Stimulated activated CD4-positive, alpha-beta T cell treated with anti-CD3 and anti-CD28 coated beads, Interleukin-2, amount 100 ng/mL, for 48 hours (primary cell): ENCODE measurements at places on chromosomes 7 and 10.

DNA sequence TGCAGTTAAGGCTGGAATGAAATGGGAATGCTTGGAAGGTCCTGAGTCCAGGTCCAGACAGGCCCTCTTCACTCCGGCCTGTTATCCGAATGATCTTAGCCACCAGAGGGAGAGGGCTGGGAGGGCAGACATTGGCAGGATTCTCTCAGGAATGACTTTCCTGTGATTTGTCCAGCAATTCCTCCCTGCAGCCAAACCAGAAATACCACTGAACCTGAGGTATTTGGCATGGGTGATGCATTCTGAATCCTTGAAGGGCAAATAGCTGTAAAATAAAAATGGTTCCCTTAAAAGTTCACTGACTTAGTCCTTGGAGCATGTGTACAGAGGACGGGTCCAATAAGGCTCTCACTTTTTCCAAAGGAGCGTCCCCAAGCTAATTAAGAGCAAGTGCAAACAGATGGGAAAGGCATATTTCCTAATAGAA, 77.5 kb upstream of the HABP2 start:
- no peak for DNase-seq

- no peak for DNase-seq
These were observed 12.1 kb upstream of the RHBDD2 start for GRCh38 chr7:75866489-75867389.

- DNase-seq, result no peak
These were observed 8.4 kb downstream of the MINDY4 start for GRCh38 chr7:30779574-30779973.

DNA sequence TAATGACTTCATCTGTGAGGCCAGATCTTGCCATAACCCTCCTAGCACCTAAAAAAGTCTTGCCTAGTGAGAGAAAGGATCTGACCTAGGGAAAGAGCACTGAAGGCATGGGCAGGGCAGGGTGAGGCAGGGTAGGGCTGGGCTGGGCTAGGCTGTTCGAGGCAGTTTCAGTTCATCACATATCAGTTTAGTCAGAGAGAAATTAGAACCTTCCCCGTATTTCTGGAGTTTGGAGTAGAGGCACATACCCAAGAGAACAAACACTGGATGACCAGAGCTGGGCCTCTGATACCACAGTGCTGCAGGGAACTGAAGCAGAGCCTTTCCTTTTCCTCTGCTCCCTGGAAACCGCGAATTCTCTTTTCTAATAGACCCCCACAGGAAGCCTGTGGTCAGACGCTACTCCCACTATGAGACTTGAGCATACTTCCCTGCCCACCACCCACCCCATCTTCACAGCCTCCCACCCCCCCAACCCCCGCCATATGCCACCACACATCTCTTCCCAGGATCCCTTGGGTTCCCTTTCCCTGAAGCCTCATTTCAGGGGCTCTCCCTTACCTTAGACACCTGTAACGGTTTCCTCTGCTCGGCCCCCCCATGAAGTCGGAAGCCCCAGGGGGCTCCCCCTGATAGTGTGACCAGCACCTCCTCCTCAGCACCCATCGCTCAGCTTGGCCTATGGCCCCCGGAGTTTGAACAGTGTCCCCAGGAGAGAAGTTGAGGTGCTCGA, 406 bp downstream of the SYNPO2L start:
- no peak for DNase-seq

DNA sequence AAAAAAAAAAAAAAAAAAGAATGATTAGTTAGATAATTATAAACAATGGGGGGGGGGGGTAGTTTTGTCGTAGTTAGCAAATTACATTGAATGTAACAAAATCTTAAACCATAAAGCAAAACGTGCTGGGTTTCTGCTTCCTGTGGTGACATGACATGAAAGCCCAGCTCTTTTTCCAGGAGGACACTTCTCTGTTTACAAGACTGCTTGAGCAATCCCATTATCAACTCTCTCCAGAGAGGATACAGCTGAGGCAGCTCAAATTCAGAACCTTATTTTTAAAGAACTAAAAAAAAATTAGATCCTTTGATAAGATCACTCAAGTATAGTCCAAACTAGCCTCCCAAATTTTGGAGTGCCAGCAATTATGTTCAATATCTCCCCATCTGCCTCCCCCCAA, 58.6 kb downstream of the ADRB1 start:
- no peak for DNase-seq
